ENCODE measurements at places on chromosomes 3 and 15. TPM values are rescaled to one million over a fixed set of nuclear protein-coding genes. Genes with fewer than 3 reads are reported as not detected.

Gene EPHB1
- 2.2 TPM for total RNA-seq

Gene SAXO2
- total RNA-seq, result not detected

Gene C3orf70
- total RNA-seq, result 14.2 TPM

Gene IMPG2
- 0.32 TPM for total RNA-seq

Gene SH3GL3
- not detected for total RNA-seq

Gene PP2D1
- not detected for total RNA-seq

Gene SERPINI1
- not detected for total RNA-seq

Gene TRPM1
- total RNA-seq, result not detected

Gene STAB1
- 71.3 TPM for total RNA-seq

GRCh38 chr3:38707730-38708129, 58.2 kb upstream of the SCN5A start:
- no peaks in the 10 kb centered on the region for H3K4me1 ChIP-seq
- H3K36me3 ChIP-seq, result no peaks in the 10 kb centered on the region
- no peaks in the 10 kb centered on the region for H3K27me3 ChIP-seq
- no peak overlapping the region for H3K27ac ChIP-seq

GRCh38 chr3:128456776-128457715, 9.6 kb downstream of the DNAJB8 start:
- no peak for DNase-seq
- H3K36me3 ChIP-seq, result no peaks in the 10 kb centered on the region
- no peak overlapping the region for H3K27ac ChIP-seq
- H3K4me3 ChIP-seq, result no peak overlapping the region
- peaks cover 21% of the 10 kb centered on the region for H3K27me3 ChIP-seq

DNA sequence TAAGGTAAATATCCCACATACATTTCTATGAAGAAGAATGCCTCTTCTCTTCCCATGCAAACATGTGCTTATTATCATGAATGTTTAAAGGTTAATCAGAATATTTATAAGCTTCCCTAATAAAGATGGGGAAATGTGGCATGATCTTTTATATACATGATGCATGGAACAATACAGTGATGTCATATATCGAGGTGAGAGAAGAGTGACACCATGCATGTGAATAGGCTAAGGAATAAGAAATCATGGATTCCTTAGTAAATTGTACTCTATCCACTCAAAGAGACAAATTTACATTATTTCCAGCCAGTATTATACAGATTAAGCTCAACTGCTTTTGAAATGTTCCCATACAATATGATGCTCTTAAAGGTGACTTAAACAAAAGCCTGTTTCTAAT, 1035.3 kb downstream of the ROBO1 start:
- DNase-seq, result no peak
- H3K27me3 ChIP-seq, result no peaks in the 10 kb centered on the region
- H3K36me3 ChIP-seq, result no peaks in the 10 kb centered on the region
- H3K4me1 ChIP-seq, result peaks cover 6% of the 10 kb centered on the region
- H3K4me3 ChIP-seq, result no peak overlapping the region

- H3K4me1 ChIP-seq, result no peaks in the 10 kb centered on the region
- DNase-seq, result no peak
- H3K27ac ChIP-seq, result no peak overlapping the region
- H3K4me3 ChIP-seq, result no peak overlapping the region
Observed at GRCh38 chr3:121155028-121155427, 247.0 kb downstream of the STXBP5L start.

DNA sequence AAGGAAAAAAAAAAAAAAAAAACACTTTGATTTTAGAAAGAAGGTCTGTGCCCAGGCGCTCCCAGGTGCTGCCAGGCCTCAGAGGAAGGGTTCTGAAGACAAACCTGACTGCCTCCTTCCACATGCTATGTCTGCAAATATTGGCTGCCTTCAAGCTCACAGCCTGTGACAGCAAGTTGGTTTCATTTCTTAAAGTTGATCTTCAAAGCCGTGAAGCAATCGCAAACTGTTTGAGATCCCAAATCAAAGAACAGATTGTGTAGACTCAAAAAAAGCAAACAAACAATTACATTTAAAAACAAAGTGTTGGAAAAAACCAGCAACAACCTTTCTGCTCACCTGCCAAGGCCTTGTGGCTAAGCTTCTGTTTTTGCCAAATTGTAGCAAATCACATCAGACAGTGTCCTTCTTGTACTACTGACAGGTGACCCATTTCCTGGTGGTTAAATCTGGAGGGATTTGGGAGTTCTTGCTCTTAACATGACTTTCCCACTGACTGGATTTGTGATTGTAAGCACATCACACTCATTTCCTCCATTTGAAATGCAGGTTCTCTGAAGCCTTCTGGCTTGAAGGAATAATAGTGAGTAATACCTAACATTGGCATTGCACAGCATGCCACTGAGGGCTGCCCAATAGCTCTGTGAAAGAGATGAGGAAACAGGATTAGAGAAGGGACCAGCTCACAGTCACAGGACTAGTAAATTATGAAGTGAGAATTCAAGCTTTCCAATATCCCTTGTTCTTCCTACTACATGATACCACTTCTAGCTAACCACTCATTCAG, 502.4 kb downstream of the LPP start:
- DNase-seq, result no peak
- no peak overlapping the region for H3K27ac ChIP-seq
- H3K4me3 ChIP-seq, result no peak overlapping the region

- no peak for DNase-seq
- H3K27ac ChIP-seq, result no peak overlapping the region
- no peak overlapping the region for H3K4me3 ChIP-seq
- H3K36me3 ChIP-seq, result no peaks in the 10 kb centered on the region
- H3K4me1 ChIP-seq, result no peaks in the 10 kb centered on the region
- H3K27me3 ChIP-seq, result peaks cover 27% of the 10 kb centered on the region
Observed at GRCh38 chr3:127213381-127213918, 20.5 kb downstream of the PRR23E start.

- no peaks in the 10 kb centered on the region for H3K4me1 ChIP-seq
- DNase-seq, result no peak
- peaks cover 28% of the 10 kb centered on the region for H3K36me3 ChIP-seq
- H3K4me3 ChIP-seq, result no peak overlapping the region
- no peak overlapping the region for H3K27ac ChIP-seq
- no peaks in the 10 kb centered on the region for H3K27me3 ChIP-seq
Observed at GRCh38 chr3:68985146-68985790, 28.2 kb downstream of the EOGT start.

DNA sequence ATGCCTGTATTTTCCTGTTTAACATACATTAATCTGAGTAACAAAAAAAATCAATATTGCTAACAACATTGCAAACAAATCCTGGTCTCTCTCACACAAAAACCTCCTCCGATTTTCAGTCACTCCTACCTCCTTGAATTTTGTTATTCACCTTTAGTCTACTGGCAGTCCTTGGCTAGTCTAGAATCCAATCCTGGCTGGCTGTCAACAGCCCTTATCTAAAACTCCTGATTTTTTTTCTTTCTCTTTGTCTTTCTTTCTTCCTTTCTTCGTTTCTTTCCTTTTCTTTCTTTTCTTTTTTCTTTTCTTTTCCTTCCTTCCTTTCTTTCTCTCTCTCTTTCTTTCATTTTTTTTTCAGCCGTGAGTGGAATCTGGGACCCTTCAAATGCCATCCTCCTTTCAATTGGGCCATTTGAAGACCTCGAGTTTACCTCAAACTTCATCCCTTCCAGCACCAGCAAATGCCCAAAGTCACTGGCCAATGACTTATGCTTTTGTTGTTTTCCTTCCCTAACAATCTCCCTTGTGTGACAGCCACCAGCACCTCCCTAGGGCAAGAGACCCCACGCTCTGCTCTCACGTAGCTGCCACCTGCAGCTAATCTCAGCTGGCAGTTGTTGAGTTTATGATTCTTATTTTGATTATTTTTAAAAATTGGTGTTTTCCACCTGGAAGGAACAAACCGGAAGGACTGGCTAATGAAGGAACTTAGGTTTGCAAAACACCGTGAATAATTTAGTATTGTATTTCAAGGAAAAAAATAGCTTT, 6.8 kb upstream of the ONECUT1 start:
- no peak overlapping the region for H3K27ac ChIP-seq
- no peaks in the 10 kb centered on the region for H3K36me3 ChIP-seq
- H3K4me3 ChIP-seq, result no peak overlapping the region
- peaks cover 98% of the 10 kb centered on the region for H3K27me3 ChIP-seq

DNA sequence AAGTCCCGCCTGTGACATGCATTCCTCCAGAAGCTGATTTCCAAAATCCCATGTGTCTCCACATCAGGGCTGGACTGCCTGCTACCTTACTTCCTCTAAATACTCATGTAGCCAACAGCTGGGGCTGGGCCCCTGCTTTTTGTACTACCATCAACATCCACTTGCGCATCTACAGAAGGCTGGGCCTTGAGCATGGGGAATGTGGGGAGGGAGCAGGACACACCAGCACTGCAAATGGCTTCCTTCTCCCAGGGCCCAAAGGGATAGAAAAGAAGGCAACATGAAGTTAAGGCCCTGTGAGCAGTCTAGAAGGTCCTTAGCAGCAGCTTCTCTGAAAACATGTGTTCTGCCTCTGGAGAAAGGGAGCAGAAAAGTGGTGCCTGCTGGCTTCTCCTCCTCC, 27.2 kb downstream of the MKRN2 start:
- H3K27me3 ChIP-seq, result no peaks in the 10 kb centered on the region
- no peak overlapping the region for H3K4me3 ChIP-seq
- no peak for DNase-seq
- H3K36me3 ChIP-seq, result peaks cover 45% of the 10 kb centered on the region
- peaks cover 3% of the 10 kb centered on the region for H3K4me1 ChIP-seq

- no peak overlapping the region for H3K4me3 ChIP-seq
- no peaks in the 10 kb centered on the region for H3K4me1 ChIP-seq
- peak; percentile 3 for DNase-seq
- H3K36me3 ChIP-seq, result no peaks in the 10 kb centered on the region
- H3K27ac ChIP-seq, result no peak overlapping the region
- no peaks in the 10 kb centered on the region for H3K27me3 ChIP-seq
Observed at GRCh38 chr3:50660386-50660785, 14.3 kb upstream of the DOCK3 start.

- H3K36me3 ChIP-seq, result no peaks in the 10 kb centered on the region
- H3K27me3 ChIP-seq, result no peaks in the 10 kb centered on the region
- no peaks in the 10 kb centered on the region for H3K4me1 ChIP-seq
- no peak overlapping the region for H3K4me3 ChIP-seq
- DNase-seq, result no peak
- peak overlapping the region; percentile 10 for H3K27ac ChIP-seq
Observed at GRCh38 chr15:85482894-85483293, 102.5 kb downstream of the AKAP13 start.

- no peak overlapping the region for H3K4me3 ChIP-seq
- H3K4me1 ChIP-seq, result no peaks in the 10 kb centered on the region
- no peak for DNase-seq
- H3K27ac ChIP-seq, result no peak overlapping the region
- H3K36me3 ChIP-seq, result no peaks in the 10 kb centered on the region
- no peaks in the 10 kb centered on the region for H3K27me3 ChIP-seq
Observed at GRCh38 chr15:100022806-100023205, 289.6 kb upstream of the LYSMD4 start.

- DNase-seq, result no peak
- H3K27me3 ChIP-seq, result no peaks in the 10 kb centered on the region
- no peaks in the 10 kb centered on the region for H3K4me1 ChIP-seq
- no peaks in the 10 kb centered on the region for H3K36me3 ChIP-seq
- H3K4me3 ChIP-seq, result no peak overlapping the region
- no peak overlapping the region for H3K27ac ChIP-seq
Observed at GRCh38 chr3:135057996-135058395, 262.9 kb downstream of the EPHB1 start.

DNA sequence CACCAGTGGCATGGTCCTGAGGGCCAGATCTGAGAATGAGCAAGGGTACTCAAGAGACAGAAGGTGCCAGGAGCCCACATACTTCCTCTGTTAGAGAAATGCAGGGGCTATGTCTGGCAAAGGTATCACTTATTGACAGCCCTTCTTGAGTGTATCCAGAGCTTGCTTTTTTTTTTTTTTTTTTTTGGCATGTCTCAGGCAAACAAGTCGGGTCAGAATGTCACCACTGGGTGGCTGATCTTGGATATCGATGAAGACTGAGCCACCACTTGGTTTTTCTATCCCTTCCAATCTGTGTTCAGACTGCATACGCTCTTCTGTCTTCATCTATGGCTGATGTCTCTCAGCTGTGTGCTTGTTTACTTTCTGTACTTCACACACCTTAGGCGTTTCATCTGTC, 363.4 kb upstream of the C2CD4B start:
- no peak overlapping the region for H3K27ac ChIP-seq
- no peaks in the 10 kb centered on the region for H3K27me3 ChIP-seq
- no peak overlapping the region for H3K4me3 ChIP-seq
- DNase-seq, result no peak

- H3K27ac ChIP-seq, result no peak overlapping the region
- no peak for DNase-seq
- H3K4me3 ChIP-seq, result no peak overlapping the region
Observed at GRCh38 chr3:44280077-44280476, 38.4 kb downstream of the TOPAZ1 start.

- H3K27ac ChIP-seq, result no peak overlapping the region
- no peaks in the 10 kb centered on the region for H3K36me3 ChIP-seq
- H3K27me3 ChIP-seq, result peaks cover 26% of the 10 kb centered on the region
- no peak overlapping the region for H3K4me3 ChIP-seq
- no peaks in the 10 kb centered on the region for H3K4me1 ChIP-seq
Observed at GRCh38 chr3:105349684-105350387, 16.9 kb upstream of the ALCAM start.

- H3K27ac ChIP-seq, result no peak overlapping the region
- peak; percentile 17 for DNase-seq
- H3K4me1 ChIP-seq, result peaks cover 9% of the 10 kb centered on the region
Observed at GRCh38 chr3:40071683-40072238, 237.7 kb upstream of the EIF1B start.

GRCh38 chr3:164470471-164470870, 607.8 kb downstream of the SI start:
- no peak for DNase-seq
- no peaks in the 10 kb centered on the region for H3K27me3 ChIP-seq
- no peak overlapping the region for H3K27ac ChIP-seq
- H3K4me3 ChIP-seq, result no peak overlapping the region

DNA sequence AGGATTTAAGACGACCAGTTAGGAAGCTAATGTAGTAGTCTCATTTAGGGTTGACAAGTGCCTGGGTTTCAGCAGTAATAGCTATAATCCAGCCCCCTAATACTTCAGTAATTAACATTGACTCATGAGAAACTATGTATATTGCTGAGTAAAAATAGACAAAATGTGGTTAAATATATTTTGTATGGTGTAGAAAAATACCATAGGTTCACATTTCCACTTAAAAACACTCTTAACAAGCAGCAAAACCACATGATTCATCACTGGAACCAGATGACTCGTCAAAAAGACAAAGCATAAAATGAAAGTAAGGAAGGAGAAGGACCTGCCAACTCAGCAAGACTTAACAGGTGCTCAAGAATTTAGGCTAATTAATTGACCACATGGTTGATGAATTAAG, 288.9 kb downstream of the EFHB start:
- no peaks in the 10 kb centered on the region for H3K4me1 ChIP-seq
- no peaks in the 10 kb centered on the region for H3K36me3 ChIP-seq
- no peak overlapping the region for H3K4me3 ChIP-seq

Measured in transverse colon (tissue), 4 donors.